ENCODE measurements at places on chromosomes 6 and 20. TPM values are rescaled to one million over a fixed set of nuclear protein-coding genes. Genes with fewer than 3 reads are reported as not detected.

DNA sequence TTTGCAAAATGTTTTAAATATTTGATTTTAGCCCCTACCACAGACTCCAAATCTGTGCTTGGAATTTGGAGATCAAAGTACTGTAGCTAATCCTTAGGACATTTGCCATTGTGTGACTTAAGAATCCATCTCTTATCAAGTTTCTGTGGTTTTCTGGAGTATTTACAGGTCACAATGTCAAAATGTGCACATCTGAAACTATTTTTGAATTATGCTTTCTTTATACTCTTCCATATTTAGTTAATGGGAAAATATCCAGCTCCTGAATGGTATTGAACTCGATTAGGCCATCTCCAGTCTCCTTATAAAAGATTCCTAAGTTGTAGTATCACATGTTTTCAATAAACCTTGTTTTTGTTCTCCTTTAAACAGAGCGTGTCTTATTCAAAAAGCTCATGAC lies 162.5 kb downstream of the KHDC1L start:
- no peak for DNase-seq

GRCh38 chr20:53296025-53296424 lies 297.6 kb downstream of the ZNF217 start:
- no peak for DNase-seq

- DNase-seq, result no peak
Measured at GRCh38 chr6:168615837-168616236, 174.9 kb downstream of the SMOC2 start.

DNA sequence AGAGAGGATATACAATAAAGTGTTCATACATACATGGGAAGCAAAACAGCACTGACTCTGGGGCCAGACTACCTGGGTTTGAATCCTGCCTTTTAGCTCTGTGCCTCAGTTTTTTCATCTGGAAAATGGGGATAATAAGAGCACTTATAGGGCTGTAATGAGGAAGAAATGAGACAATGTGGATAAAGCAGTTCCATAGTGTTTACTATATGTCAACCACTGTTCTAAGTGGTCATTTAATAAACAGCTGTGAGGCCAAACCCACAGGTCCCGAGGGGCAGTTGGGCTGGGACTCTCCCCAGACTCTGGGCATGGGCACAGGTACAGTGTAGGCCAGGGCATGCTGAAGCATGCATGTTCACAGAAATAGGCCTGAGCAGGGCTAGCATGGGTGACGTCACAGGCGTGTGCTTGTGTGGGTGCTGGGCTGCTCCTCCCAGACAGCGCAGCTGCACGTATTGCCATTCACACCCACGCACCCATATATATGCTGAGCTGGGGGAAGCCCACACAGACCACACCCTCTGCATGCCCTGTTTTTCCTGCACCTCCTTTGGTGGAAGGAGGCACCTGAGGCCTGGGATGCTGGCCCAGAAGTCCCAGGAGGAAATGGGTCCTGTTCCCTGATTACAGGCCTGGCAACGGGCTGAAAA lies 3.5 kb upstream of the PLCG1 start:
- DNase-seq, result no peak

- no peak for DNase-seq
Measured at GRCh38 chr6:28635547-28636158, 110.0 kb downstream of the GPX5 start.

DNA sequence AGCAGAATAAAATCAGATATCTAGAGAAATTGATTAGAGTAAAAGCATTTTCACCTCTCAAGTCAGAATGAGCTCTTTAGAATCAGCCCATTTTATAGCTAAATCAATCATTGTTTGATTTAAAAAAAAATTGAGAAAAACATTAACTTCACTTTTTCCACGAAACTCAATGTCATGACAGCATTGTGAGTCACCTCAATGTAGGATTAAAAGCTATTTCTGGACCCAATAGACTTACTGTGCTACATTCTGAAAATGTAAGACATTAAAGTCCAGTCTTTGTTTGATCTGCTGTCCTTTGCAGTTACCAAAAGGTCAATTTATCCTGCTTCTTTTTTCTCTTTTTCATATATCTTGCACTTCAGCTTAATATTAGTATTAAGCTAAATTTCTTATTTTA lies 519.4 kb upstream of the ZNF337 start:
- DNase-seq, result no peak

- DNase-seq, result no peak
Measured at GRCh38 chr6:154301086-154301625, 55.4 kb downstream of the IPCEF1 start.

DNA sequence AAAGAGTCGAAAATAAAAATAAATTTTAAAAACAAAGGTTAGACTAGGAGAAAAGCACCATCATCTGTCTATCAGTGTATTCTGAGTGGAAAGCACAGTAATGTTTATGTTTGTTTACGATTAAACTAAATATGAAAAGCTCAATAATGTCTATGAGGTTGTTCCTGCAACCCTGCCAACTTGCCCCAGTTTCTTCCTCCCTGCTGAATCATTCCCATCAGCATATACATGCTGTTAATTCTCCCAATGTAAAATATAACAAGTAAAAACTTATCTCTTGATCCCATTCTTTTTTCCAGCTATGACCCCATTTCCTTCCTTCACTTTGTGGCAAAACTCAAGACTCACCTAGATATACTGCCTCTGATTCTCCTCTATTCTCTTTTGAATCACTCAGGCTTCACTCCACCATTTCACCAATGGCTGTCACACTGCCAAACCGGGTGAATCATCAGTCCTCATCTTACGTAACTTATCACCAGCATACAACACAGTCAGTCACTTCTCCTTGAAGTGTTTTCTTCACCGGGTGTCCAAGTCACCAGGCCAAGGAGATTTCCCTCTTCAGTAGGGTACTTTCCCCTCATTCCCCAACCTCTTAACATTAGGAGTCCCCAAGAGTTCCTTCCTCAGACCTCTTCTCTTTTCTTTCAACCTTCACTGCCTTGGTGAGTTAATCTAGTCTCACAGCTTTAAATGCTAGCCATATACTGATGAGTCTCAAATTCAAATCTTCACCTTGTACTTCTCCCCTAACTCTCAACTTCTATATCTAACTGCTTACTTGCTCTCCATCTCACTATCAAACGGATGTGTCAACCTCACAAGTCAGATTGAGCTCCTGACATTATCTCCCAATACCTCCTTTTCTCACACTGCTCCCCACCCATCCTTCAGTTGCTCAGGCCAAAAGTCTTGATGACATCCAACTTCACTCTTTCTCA lies 6.2 kb downstream of the TMEM242 start:
- peak; percentile 88 for DNase-seq

GRCh38 chr20:41180599-41181333 lies 43.4 kb downstream of the PLCG1 start:
- no peak for DNase-seq

Gene BFSP1
- 1.5 TPM for total RNA-seq

Gene ASXL1
- 102 TPM for total RNA-seq

- no peak for DNase-seq
Measured at GRCh38 chr20:20702330-20703245, 9.9 kb downstream of the RALGAPA2 start.

- no peak for DNase-seq
Measured at GRCh38 chr20:3839328-3839727, 7.3 kb upstream of the MAVS start.

GRCh38 chr6:19805129-19805481 lies 32.1 kb upstream of the ID4 start:
- DNase-seq, result no peak

- DNase-seq, result no peak
Measured at GRCh38 chr6:17061097-17061496, 40.8 kb upstream of the STMND1 start.

GRCh38 chr6:138593124-138593877 lies 94.0 kb upstream of the NHSL1 start:
- DNase-seq, result no peak

Gene CGA
- total RNA-seq, result not detected

DNA sequence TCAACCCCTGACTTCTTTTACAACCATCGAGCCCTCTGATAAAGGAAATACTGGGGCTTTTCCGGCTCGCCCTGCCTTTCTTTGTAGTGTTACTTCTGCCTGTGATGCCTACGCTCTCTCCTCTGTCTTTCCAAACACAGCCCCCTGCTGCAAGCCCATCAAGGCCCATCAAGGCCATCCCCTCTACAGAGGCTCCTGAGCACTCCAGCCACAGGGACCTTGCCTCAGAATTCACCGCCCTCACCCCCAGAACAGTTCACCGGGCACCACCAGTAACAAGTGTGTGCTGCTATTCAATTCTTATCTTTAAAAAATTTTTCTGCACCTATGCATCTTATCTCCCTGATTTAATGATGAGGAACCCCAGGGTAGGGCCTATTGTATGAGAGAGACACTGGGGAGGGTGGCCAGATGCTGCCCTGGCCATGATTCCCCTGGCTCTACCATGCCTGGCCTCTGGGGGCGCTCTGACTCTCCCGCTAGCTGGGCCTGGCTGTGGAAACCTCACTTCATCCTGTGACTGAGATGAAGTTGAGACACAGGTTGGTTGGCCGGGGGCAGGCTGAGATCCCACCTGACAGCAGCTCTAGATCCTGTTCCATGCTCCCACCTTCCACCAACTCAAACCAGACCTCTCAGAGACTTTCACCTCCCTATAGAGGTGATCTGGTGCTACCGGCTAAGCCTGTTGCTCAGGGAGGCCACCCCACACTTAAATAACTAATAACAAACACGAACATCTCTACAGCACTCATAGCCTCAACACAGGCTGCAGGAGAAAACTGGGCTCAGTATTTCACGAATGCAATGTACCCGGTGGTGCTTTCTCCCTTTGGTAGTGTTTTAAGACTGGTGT lies 19.2 kb upstream of the GLP1R start:
- DNase-seq, result no peak

- no peak for DNase-seq
Measured at GRCh38 chr6:140669321-140669720, 1294.9 kb upstream of the CITED2 start.

GRCh38 chr6:148379966-148380713 lies 37.5 kb downstream of the SASH1 start:
- DNase-seq, result no peak

Gene TRDN
- total RNA-seq, result 0.33 TPM

- no peak for DNase-seq
Measured at GRCh38 chr6:105886066-105886813, 199.9 kb upstream of the PRDM1 start.

DNA sequence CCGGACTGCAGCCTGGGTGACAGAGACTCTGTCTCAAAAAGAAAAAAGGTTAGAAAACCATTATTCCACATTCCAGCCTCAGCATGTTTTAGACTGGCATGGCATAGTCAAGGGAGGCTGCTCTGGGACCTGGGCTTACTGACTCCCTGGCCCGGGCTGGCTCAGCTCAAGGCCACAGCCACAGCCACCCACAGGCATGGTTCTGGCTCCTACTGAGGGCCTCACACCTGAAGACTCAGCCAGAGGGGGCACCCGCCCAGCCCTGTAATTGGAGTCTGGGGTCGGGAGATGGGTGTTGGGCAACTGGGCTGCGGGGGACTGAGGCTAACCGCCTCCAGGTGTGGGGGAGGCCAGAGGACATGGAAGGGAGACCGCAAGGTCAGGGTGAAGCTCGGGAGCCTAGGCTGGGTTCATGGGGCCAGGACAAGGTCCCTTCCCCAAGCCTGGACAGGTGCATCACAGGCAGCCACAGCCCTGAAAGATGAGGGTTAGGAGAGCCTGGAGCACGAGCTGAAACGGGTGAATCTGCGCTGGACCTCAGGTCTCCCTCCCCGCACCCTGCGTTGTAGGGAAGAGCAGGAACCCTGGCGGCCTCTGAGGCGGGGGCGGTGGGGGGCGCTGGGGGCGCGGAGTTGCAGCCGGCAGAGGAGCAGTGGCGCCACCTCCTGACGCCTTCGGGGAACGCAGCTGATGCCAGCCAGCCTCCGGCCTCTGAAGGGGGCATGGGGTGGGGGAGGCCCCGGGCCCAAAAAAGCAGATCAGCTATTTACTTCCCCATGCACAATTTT lies 67.7 kb upstream of the SRSF6 start:
- no peak for DNase-seq

DNA sequence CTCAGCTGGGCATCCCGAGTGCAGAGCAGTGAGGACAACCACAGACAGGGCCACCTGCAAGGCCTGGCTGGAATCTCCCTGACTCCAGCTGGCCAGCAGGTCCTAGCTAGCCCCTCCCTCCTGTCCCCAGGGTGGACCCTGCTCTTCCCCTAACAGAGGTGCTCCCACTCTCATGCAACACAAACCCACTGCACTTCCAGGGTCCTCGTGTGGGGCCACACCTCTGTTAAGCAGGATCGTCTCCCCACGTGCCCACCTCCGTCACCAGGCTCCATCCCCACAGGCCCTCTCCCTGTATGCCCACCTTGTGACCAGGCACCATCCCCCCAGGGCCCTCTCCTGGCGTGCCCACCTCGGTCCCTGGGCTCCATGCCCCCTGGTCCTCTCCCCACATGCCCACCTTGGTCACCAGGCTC lies 17.3 kb downstream of the TAF4 start:
- no peak for DNase-seq

DNA sequence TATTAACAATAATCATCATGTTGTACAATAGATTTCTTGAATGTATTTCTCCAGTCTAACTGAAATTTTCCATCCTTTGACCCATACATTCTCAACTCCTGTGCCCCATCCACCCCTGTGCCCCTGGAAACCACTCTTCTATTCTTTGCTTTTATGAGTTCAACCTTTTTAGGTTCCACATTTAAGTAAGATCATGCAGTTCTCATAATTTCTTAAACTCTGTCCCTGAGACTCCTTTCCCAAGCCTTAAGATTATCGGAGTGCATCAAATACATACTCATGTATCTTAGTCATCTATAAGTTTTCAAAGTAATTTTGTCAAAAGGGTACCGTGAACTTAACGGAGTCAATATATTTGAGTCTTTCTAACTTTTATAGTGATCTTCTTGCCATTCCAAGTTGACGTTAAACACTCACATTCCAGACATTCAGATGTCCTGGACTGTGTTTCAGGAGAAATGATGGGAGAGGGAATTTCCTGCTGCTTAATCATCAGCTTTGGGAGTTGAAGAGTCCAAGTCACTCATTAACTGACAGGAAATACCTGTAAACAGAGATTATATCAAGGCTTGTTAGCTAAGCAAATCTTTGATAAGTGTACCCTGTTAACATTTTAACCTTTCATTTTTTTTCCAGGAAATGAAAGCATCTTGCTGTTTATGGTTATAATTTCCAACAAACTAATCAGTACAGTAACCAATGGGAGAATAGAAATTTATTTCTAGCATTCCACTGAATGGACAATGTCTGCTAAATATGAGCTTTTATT lies 73.3 kb downstream of the ADGRG6 start:
- no peak for DNase-seq

Gene SLC25A27
- total RNA-seq, result 45.9 TPM

Gene PRSS16
- total RNA-seq, result not detected

DNA sequence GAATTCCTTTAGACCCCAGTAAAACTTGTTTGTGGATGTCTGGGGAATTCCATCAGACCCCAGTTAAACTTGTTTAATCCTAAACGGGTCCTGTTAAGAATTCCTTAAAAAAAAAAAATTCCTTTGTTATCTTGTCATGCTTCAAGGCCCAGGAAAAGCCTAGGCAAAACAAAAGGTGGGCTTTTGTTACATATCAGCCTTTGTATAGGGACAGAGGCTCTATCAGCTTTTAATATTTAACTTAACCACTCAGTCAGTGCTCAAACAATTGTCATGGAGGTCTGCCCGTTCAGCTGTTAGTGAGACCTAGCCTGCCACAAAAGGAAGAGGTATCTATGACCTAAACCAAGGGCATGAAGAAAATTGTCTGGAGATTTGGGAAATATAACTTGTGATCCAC lies 53.1 kb downstream of the SLC22A1 start:
- no peak for DNase-seq
